RCC 7860 (cell line): ENCODE measurements at places on chromosomes 12 and 14.

DNA sequence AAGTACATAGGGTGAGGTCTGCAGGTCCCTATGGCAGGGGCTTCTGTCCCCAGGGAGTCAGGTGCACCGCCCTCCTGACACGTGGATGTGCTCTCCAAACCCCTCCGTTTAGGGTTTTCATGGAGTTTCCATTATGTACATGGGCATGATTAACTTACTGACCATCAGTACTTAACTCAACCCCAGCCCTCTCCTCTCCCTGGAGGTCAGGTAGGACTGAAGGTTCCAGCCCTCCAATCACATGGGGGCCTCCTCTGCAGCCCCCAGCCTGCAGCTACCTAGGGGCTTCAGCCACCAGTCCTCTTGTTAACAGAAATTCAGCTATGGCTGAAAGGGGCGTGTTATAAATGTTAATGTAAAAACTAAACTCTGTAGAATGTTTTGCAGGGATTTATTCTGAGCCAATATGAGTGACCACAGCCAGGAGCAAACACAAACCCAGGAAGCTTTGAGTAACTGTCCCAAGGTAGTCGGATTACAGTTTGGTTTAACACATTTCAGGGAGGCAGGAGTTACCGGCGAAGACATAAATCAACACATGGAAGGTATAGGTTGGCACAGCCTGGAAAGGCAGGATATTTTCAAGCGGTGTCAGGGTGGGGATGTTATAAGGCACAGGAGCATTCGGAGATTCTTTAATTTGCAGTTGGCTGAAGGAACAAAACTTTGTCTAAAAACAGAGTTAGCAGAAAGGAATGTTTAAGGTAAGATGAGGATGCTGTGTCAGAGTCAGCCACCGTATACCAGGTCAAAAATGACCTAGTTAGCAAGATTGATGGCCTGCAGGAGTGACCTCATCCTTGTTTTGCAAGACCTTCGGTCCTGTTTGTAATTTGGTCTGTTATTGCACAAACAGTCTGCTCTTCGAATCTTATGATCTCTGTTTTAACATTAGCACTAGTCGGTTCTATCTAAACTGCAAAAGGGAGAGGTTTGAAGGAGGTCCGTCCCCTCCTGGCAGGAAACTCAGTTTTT is 75.2 kb downstream of the TNFAIP2 start:
- DNase-seq: no peak

DNA sequence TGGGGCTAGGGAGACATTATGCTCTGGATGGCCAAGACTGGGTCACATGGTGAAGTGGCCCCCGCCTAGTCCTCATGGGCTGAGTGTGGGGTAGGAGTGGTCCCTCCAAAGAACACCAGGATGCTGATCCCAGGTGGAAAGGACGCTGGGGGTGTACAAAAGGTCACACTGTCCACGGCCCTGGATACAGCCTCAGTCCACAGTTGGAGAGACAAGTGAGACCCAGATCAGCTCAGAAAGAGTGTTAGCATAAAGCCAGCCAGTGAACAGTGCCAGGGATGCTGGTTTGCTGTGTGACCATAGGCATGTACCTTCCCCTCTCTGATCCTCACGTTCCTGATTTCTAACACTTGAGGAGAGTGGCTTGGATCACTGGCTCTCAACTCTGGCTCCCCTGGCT is 13.4 kb upstream of the OAS2 start:
- DNase-seq: no peak

DNA sequence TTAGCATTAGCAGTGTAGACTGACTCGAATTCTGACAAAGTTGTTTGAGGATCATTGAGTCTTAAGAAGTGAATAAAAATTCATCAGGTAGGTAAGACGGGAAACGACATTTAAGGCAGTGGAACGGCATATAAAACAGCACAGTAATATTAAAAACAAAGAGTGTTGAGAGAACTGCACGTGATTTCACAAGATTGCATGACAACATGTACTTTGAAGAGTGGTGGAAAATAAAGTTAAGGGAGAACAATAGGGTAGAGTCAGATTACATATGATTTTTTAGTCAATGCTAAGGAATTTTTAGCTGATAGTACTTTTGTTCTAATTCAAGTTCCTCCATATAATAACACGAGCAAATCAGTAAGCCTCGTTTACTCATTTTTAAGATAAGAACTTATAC is 115.4 kb downstream of the SOX5 start:
- DNase-seq: no peak

DNA sequence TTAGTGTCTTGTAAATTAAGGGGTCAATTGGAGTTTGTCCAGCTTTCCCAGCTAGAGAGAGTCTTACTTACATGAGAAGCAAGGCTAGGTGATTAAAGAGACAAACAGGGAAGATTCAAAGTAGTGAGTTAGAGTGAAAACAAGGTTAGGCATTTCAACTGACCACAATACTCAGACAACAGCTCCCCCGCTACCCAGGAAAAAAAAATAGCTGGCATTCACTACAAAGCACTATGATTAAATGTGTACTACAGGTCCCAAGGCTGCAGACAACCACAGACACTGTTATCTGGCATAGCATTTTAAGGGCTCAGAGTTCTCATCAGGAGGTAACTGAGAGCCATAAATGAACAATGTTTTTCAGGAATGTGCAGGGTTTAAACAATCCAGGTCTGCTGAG is 680.9 kb downstream of the TMEM121 start:
- DNase-seq: no peak

DNA sequence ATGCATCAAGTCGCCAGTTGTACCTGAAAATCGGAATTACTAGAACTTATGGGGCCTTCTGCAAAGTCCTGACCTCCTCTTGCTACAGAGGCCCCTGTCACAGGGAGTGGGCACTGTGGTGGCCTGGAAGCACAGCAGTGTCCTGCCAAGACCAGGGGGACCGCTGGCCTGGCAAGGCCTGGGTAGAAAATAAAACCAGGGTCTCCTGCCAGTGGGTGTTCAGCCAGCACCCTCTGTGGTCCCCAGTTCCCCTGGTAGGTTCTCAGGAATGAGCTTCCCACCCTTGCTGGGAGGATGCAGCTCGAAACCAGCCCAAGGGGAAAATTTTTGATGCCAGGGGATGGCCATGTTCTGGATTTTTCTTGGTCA is 43.9 kb downstream of the RIN3 start:
- DNase-seq: no peak

DNA sequence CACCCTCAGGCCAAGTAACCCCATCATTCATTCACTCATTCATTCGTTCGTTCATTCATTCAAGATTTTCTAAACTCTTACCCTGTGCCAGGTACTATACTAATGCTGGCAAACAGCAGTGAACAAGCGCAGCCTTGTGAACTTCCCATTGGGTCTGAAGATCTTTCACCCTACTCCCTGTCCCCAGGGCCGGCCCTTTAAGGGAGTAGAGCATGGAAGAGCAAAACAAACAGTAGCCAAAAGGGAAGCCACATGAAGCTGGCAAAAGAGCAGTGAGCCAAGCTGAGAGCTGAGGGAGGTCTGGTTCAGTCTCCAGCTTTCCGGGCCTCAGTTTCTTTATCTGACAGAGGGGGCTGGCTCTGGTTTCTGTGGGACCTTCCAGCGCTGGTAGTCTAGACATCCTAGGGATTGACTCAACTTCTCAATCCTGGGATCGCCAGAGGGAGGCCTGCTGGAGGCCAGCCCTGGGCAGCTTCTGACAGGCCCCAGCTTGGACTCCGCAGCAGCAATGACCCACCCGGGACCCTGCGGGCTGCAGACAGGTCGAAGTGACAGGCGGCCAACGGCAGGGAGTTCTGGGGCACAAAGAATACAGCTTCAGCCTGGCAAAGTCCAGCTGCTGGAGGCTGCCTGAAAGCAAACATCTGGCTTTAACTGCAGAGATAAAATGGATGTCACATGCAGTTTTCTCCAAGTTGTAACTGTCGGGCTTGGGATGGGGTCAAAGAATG is 27.1 kb downstream of the ACTN1 start:
- no peak for DNase-seq

DNA sequence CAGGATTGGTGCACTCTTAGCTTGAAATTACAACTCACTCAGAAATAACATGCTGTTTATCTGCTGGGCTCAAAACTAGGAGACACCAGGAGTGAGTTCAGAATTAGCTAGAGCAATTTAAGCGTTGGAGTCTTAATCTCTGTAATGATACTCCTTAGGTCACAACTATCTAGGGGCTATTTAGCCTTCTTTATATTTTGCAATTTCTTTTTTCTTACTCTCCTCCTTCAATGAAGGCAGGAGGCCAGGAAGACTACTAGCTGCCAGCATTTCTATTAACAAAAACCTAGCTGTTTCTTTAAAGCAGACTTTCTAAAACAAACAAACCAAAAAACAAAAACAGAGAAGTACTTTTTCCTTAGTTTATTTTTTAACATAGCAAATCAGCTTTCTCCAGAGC is 226.2 kb downstream of the TRHDE start:
- no peak for DNase-seq

DNA sequence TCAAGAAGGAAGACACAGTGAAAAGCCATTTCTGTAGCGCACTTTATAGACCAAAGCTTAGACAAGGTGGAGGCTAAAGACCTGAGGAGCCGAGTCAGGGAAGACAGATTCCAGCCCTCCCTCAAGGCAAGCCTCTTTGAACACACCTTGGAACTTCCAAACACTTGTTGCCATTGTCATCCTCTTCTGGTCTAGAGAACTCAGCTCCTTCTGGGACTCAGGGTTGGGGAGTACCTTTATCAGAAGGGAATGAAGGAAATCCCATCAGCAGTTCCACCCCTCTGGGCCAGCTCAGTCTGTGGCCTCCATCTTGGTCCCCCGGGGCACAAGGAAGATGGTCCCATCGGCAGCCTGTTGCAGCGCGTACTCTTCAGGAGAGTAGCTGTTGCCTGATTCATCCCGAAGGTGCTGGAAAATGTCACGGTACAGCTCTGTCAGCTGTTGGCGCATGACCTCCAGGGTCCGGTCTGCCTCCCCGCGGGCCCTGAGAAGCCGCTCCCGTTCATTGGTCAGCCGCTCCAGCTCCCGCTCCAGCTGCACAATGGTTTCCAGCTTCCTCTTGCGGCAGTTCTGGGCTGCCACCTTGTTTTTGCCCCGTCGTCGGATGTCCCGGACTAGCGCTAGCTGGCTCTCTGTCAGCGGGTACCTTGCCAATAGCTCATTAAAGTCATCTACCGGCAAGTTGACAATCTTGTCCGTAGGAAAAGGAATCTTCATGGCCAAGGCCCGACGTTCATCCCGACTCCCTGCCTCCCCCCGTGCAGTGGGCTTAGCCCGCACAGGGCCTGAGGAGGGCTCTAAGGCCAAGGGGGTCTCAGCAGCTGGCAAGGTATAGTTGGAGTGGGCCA is 8.5 kb downstream of the NFE2 start:
- DNase-seq: no peak

GRCh38 chr12:61043838-61044237 is 1216.4 kb upstream of the USP15 start:
- no peak for DNase-seq

DNA sequence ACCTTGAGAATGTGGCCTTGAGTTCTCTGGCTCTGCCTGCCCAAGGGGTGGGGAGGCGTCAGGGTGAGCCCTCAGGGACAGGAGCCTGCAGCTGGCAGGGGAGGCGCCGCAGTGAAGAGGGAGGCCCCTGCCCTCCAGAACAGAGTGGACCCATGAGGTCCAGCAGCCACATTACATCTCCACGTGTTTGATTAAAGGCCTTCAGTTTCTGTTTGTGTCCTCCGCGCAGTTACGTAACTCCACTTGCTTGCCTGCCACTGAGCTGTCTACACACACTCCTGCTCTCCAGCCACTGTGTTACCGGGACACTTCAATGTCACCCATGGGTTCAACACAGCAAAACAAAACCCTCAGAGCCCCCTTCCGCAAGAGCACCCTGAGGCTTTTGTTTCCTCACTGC is 70.4 kb downstream of the CHGA start:
- DNase-seq: no peak

DNA sequence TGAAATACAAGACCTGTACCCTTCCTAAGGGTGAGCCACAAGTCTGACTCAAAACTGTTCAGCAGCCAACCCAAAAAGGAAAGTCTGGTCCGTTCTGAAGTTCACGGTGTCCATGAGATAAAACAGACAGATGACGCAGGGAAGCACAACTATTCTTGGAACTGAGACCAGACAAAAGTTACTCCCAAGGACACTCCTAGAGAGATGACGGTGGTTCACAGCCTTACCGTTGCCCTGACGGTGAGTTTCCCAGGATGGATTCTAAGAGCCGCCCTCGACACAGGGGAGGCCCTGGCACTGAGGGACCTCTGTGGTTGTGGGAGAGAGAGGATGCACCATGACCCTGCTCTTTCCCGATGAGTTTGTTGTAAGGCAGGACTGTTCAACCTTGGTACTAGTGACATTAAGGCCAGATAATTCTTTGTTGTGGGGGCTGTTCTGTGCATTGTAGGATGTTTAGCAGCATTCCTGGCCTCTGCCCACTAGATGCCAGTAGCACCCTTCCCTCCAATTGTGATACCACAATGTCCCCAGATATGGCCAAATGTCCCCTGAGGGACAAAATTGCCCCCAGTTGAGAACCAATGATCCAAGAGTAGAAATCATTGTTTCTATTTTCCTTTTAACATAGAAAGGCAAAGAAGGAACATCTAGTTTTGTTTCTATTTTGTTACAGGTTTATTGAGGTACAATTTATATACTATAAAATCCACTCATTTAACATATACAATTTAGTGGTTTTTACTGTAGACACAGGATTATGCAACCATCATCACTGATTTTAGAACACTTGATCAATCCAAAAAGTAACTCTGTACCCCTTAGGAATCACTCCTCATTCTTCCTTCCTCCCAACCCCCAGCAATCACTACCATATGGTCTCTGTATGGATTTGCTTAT is 23.0 kb downstream of the OR10P1 start:
- no peak for DNase-seq

GRCh38 chr12:52037248-52037861 is 13.9 kb upstream of the NR4A1 start:
- no peak for DNase-seq

DNA sequence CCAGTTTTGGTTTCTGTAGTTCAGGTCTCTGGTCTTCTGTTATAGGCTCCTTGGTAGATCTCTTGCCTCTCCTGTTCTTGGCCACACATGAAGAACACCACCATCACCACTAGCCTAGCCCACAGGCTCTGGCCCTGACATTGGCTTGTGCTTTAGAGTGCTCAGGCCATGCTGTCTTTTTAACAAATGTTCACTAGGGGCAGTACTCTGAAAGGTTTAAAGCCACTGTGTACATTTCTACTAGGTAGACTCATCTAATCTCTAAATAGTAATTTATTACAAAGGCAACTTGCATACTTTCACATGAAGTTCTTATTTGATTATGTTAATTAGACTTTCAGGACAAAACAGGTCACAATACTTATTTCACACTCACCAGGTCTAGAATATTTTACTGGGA is 38.3 kb downstream of the PDE6H start:
- DNase-seq: no peak

GRCh38 chr14:105581551-105582341 is 55.4 kb downstream of the TMEM121 start:
- DNase-seq: no peak

DNA sequence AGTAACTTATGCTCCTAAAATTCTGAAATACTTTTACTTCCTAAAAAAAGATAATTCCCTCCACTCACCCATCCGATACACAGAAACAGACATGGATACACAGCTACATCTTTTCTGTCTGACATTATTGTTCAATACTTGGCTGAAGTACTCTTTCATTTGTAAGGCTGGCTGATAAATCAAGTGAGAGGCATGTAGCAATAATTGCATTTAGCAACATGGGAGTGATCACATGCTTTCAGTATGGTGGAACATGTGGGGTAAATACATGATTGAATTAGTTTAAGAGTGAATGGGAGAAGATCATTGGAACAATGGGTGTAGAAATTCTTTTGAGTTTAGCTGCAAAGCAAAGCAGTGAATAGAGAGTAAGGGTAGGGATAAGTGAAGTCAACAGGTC is 25.6 kb downstream of the PTPRQ start:
- no peak for DNase-seq
